Stomach (tissue), 19 donors: ENCODE measurements at places on chromosomes 1 and 21. TPM values are rescaled to one million over a fixed set of nuclear protein-coding genes. Genes with fewer than 3 reads are reported as not detected.

CELSR2 gene
- total RNA-seq, result 3.5 TPM

GRCh38 chr1:184724843-184725242, 29.8 kb downstream of the EDEM3 start:
- no peak for DNase-seq
- no peaks in the 10 kb centered on the region for H3K27me3 ChIP-seq
- no peak overlapping the region for H3K27ac ChIP-seq
- H3K4me1 ChIP-seq, result no peaks in the 10 kb centered on the region

- no peaks in the 10 kb centered on the region for H3K27me3 ChIP-seq
- peak overlapping the region; percentile 39 for H3K27ac ChIP-seq
- peaks cover 44% of the 10 kb centered on the region for H3K4me1 ChIP-seq
- no peaks in the 10 kb centered on the region for H3K36me3 ChIP-seq
These were observed 54.4 kb downstream of the MAB21L3 start for GRCh38 chr1:116165572-116165971.

DNA sequence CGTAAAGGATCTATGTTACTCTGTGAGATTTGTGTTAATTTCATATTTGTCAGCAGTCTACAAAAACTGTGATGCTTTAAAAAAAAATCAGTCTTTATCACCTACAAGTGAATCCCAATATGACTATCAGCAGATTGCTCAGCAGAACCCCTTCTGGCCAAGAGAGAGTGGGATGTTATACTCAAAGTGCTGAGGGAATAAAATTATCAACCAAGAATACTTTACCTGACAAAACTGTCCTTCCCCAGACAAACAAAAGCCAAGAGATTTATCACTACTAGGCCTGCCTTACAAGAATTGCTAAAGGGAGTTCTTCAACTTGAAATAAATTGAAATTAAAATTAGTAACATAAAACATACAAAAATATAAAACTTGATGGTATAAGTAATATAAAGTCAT, 105.2 kb downstream of the SLC35F3 start:
- DNase-seq, result no peak
- no peak overlapping the region for H3K27ac ChIP-seq
- H3K4me3 ChIP-seq, result no peak overlapping the region
- no peaks in the 10 kb centered on the region for H3K4me1 ChIP-seq

DNA sequence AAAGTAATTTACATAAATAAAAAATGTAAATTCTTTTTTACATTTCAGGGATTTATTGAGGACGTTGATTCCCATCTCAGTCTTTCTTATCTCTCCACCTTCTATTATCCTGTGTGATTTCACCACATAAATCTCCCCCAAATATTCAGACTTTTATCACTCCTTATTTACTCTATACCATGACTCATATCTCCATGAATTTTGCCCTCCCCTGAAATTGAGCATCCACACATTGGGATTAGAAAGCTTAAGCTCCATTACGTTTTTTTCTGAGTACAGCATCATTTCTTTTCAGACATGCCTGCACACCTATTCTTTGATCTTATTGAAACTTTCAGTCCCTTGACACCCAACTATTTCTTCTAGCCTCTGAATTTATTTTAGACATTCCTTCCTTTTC, 111.2 kb downstream of the IFI44 start:
- DNase-seq, result no peak
- H3K36me3 ChIP-seq, result no peaks in the 10 kb centered on the region
- no peak overlapping the region for H3K4me3 ChIP-seq
- no peaks in the 10 kb centered on the region for H3K4me1 ChIP-seq
- H3K27me3 ChIP-seq, result no peaks in the 10 kb centered on the region

DNA sequence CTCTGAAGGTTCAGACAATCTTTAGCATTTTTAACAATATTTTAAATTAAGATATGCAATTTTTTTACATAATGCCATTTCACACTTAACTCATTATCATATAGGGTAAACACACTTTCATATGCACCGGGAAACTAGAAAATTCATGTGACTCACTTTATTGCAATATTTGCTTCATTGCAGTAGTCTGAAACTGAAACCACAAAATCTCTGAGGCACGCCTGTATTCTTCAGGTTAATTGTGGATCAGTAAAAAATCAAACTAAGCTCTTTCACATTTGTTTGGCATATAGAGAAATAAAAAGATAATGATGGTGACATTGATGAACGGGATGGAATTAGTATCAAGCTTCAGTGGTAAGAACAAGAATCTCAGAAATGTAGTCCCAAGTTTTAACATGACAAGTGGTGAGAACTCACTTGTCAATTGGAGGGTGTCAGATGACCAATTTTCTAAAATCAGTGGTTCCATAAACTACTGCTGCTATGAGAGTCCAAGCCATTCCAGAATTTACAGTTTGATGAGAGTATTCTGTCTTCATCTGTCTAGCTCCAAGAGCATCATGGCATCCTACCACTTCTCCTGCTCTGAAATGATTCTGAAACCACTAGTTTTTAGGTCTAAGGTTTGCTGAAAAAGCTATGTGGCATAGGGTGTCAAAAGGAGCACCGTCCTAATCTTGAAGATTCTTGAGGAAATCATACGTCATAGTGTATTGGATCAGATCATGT, 281.0 kb downstream of the PTPRC start:
- no peaks in the 10 kb centered on the region for H3K36me3 ChIP-seq
- DNase-seq, result no peak
- no peak overlapping the region for H3K4me3 ChIP-seq
- peaks cover 6% of the 10 kb centered on the region for H3K4me1 ChIP-seq
- no peaks in the 10 kb centered on the region for H3K27me3 ChIP-seq

PTPRU gene
- 8.0 TPM for total RNA-seq

GRCh38 chr1:204477036-204477740, 17.4 kb downstream of the PIK3C2B start:
- no peaks in the 10 kb centered on the region for H3K36me3 ChIP-seq
- H3K4me3 ChIP-seq, result no peak overlapping the region
- DNase-seq, result no peak
- H3K27ac ChIP-seq, result peak overlapping the region; percentile 76
- no peaks in the 10 kb centered on the region for H3K27me3 ChIP-seq
- peaks cover 82% of the 10 kb centered on the region for H3K4me1 ChIP-seq

NMNAT2 gene
- total RNA-seq, result 0.58 TPM
